ENCODE measurements at places on chromosomes 11 and 22.
A peak's percentile ranks its signal among the peaks of the same experiment; 100 is the strongest.

- peak; percentile 85 for DNase-seq
Measured at GRCh38 chr11:355581-356458, 13.5 kb upstream of the B4GALNT4 start.

GRCh38 chr11:69512136-69512535 lies 30.7 kb downstream of the LINC01488 start:
- no peak for DNase-seq

- no peak for DNase-seq
Measured at GRCh38 chr22:45006111-45006963, 3.5 kb downstream of the PHF21B start.

DNA sequence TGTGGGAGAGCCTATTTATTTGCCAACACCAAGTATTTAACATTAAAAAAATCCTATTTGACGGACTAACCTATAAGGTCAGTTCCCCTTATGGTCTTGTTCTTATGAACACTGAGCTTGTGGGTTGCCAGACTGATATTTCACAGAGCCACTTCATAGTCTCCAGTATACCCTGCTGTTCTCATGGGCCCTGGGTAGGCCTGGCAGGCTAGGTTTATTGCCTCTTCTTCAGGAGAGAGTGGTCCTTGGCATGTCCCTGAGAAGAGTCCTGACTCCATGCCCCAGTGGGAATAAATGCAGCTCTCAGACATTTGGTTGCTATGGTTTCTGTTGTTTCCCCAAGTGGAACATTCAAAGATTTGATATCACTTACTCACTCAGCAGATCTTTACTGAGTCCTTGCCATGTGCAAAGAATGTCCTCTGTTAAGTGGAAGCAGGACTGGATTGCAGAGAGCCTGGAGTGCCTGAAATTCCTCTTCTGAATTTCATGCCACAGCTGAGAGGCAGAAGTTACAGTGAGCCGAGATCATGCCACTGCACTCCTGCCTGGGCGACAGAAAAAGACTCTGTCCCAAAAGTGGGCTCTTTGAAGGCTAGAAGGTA lies 15.7 kb downstream of the SLC5A1 start:
- DNase-seq = no peak

GRCh38 chr11:93049740-93050139 lies 80.3 kb downstream of the MTNR1B start:
- DNase-seq = no peak

DNA sequence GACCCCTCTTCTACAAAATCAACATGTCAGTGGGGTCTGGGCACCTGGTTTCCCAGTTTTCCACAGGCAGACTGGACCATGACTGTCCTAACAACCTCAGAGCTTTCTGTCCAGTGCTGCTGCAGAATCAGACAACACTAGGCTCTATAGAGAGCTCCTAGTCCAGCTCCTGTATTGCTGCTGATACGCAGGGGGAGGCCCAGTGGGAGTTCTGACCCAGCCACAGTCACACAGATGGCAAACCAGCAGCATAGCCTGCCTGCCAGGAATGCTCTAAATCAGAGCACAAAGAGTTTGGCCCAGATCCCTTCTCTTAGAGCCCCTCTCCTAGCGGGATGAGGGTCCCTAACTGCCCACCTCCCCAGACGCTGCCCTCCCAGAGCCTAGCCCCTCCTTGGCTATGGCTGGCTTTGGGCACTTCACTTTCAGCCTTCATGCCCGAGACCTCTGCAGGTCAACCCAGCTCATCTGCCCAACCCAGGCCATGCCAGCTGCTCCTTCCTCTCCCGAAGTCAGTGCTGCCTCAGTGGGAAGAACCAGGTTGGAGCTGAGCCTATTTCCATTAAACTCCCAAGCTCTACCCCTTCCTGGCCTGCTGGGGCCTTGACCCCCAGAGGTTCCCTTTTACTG lies 15.8 kb upstream of the SLCO2B1 start:
- no peak for DNase-seq

Measured in CD4-positive, CD25-positive, alpha-beta regulatory T cell (primary cell).